ENCODE measurements at places on chromosomes 7 and 10.

DNA sequence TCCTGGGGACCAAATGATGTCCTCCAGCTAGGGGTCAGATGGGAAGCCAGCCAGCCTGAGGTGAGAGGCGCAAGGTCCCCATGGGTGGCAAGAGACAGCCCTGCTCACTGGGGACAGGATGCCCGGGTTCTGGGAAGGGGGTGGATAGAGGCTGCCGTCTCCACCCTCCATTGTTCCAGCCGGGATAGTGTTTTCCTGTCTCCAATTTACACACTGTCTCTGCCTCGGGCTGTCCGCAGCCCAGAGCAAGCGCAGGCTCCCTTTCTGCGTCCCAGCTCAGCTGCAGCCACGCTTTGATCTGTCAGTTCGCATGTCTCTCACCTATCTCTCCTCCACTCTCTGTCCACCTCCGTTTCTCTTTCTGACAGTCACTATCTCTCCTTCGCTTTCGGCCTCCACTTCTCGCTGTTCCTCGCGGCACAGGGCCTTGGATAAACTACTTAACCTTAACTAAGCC, 2.1 kb downstream of the EPHB4 start:
- DNase-seq: no peak

DNA sequence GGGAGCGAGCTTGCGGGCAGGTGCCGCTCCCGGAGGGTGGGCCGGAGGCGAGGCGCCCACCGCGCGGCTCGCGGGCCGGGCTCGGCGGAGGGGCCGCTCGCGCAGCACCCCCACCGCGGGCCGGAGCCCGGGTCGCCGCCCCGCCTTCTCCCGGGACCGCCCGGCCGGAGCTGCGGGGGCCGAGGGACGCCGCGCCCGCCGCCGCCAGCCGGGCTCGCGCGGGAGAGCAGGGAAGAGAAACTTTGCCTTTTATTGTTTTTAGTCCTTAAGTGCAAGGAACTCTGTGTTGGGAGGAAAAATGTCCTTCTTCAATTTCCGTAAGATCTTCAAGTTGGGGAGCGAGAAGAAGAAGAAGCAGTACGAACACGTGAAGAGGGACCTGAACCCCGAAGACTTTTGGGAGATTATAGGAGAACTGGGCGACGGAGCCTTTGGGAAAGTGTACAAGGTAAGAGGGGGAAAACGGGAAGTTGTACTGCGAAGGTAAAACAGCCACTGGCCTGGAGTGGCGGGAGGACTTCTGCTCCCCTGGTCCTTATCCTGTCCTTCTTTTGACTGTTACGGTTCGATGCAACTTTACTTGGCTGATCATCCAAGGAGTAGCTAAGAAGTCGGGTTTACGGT, 620 bp downstream of the SLK start:
- no peak for DNase-seq

DNA sequence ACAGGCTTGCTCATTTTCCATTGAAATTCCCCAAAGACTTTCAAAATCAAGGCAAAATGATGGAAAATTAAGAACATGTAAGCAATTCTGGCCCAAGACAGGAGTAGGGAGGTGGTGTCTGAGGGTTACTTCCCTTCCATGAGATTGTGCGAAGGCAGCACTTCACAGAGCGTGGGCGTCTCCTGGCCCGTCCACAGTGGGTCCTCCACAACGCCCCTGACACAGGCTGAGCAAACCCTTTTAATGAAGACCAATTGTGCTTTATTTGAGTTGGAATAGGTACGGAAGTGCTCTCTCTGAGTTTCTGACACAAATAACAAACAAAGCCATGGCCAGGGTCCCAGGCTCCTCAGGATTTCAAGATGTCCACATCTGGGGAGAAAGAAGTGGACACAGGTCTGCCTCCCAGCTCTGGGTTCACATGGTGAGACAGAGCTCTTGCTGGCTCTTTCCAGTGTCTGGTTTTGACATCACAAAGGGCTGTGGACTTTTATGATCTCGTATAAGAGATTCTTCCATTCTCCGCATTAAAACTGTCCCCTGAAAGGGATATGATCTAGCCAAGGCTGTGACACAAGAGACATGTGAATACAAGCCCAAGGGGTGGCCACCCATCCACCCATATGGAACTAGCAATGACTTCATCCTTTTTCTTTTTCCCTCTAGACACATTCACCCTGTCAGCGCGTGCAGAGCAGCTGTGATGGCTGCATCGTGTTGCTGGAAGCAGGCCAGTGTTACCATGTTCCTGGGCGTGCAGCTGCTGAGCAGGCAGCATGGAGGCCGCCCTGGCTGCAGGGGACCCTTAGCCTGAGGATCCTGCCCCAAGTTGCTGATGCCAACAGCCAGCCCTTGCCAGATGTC, 145.6 kb downstream of the ADAM12 start:
- no peak for DNase-seq

- no peak for DNase-seq
Measured at GRCh38 chr7:146074195-146074765, 42.3 kb upstream of the CNTNAP2 start.

GRCh38 chr10:78964952-78965633, 103.7 kb upstream of the ZMIZ1 start:
- peak; percentile 94 for DNase-seq

GRCh38 chr10:132407243-132407746, 10.3 kb downstream of the PWWP2B start:
- DNase-seq: no peak

DNA sequence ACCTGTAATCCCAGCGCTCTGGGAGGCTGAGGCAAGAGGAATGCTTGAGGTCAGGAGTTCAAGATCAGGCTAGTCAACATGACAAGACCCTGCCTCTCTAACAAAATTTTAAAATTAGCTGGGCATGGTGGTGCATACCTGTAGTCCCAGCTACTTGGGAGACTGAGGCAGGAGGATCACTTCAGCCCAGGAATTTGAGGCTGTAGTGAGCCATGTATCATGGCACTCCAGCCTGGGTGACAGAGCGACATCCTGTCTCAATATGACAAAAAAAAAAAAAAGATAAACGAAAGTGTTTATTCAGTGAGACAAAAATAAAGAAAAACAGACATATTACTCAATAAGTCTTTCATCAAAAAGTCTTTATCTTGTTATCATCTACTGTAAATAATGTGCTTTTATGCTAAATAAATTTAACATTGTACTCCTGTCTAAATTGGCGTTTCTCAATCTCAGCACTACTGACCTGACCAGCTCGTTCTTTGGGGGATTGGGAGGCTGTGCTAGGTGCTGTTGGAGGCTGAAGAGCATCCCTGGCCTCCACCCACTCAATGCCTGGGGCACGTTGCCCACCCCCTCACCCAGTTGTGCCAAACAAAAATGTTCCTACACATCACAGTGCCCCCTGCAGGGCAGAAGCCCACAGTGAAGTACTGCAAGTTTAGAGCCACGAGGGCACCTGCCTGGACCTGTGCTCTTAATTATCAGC, 57.7 kb downstream of the NCAPG2 start:
- peak; percentile 70 for DNase-seq

DNA sequence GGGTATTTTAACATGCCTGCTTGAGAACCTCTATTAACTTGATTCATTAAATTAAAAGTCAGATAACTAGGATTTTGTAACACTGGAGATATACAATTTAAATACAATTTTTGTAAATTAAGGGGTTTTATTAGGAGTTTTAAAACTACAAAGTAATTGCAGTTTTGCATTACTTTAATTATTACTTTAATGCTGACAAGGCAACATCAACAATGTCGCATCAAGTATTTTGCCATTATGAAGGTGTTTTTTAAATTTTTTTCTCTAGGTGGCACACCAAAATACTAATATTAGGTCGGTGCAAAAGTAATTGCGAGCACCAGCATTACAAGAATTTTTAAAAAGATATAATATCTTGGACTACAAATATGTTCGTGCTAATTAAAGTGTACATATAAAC, 513.4 kb downstream of the ANKRD7 start:
- DNase-seq: no peak

GRCh38 chr7:87128861-87129267, 23.4 kb upstream of the DMTF1 start:
- DNase-seq: no peak

- no peak for DNase-seq
Measured at GRCh38 chr10:27450225-27450624, 53.9 kb upstream of the RAB18 start.

GRCh38 chr7:97187067-97187466, 69.6 kb downstream of the SDHAF3 start:
- no peak for DNase-seq

- no peak for DNase-seq
Measured at GRCh38 chr7:106206826-106207541, 77.8 kb downstream of the NAMPT start.

GRCh38 chr10:30374353-30374752, 25.3 kb upstream of the MTPAP start:
- peak; percentile 46 for DNase-seq

DNA sequence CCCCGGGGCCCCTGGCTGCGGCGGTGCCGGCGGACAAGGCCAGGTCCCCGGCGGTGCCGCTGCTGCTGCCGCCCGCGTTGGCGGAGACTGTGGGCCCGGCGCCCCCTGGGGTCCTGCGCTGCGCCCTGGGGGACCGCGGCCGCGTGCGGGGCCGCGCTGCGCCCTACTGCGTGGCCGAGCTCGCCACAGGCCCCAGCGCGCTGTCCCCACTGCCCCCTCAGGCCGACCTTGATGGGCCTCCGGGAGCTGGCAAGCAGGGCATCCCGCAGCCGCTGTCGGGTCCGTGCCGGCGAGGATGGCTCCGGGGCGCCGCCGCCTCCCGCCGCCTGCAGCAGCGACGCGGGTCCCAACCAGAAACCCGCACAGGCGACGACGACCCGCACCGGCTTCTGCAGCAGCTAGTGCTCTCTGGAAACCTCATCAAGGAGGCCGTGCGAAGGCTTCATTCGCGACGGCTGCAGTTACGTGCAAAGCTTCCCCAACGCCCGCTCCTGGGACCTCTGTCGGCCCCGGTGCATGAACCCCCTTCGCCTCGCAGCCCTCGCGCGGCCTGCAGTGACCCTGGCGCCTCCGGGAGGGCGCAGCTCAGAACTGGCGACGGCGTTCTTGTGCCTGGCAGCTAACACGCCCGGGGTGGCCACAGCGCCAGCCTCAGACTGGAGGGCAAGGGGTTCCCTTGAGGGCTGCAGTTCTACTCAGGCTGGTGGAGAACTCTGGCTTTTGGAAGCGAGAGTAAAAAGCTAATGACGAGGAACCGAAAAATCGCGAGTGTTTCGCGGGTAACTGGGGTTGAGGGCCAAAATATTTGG, 804 bp downstream of the FRAT1 start:
- no peak for DNase-seq

GRCh38 chr10:14757394-14757793, 17.3 kb downstream of the FAM107B start:
- no peak for DNase-seq

DNA sequence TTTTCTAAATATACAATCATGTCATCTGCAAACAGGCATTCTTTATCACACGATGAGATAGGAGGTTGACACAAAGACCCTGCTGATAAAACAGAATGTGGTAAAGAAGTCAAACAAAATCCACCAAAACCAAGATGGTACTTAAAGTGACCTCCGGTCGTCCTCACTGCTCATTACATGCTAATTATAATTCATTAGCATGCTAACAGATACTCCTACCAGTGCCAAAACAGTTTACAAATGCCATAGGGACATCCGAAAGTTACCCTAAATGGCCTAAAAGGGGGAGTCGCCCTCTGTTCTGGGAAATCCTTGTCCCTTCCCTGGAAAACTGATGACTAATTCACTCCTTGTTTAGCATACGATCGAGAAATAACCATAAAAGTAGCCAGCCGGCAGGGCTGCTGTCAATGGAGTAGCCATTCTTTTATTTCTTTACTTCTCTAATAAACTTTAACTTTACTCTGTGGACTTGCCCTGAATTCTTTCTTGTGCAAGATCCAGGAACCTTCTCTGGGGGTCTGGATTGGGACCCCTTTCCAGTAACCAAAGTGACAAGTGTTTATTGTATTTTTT, 126.6 kb downstream of the CCDC71L start:
- DNase-seq: no peak

DNA sequence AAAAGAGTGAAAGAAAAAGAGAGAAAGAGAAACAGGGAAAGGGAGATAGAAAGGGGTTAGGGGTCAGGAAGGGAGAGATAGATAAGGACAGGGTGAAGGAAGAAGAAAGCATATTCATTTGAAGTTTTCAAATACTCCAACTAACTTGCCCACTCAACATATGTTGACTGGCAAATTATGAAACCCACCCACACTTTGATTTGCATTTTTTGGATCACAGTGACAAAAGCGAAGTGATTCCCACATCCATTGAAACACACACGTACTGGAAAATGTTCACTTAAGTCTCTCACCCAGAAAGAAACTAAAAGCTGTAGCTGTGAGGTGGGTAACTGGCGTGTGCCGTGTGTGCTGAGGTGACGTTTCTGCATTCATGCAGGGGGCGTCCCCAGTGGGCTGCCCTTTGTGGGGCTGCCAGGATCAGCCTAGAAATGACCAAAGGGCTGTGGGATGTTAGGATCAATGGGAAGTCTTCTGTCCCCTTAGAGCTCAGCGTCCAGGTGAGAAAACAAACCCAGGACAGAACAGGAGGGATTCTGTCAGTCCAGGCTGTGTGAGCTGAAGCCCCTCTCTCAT, 134.9 kb upstream of the ADARB2 start:
- DNase-seq: no peak

- no peak for DNase-seq
Measured at GRCh38 chr10:31343551-31343950, 24.5 kb downstream of the ZEB1 start.

- peak; percentile 65 for DNase-seq
Measured at GRCh38 chr7:143265017-143265693, 1.9 kb downstream of the GSTK1 start.

Measured in SK-MEL-5 (cell line).